CD8-positive, alpha-beta memory T cell (primary cell): ENCODE measurements at places on chromosomes 7 and 10. TPM values are rescaled to one million over a fixed set of nuclear protein-coding genes. Genes with fewer than 3 reads are reported as not detected.
A peak's percentile ranks its signal among the peaks of the same experiment; 100 is the strongest.

- no peaks in the 10 kb centered on the region for H3K36me3 ChIP-seq
- H3K4me3 ChIP-seq, result no peak overlapping the region
- H3K27me3 ChIP-seq, result no peaks in the 10 kb centered on the region
- DNase-seq, result no peak
- H3K27ac ChIP-seq, result no peak overlapping the region
- no peaks in the 10 kb centered on the region for H3K4me1 ChIP-seq
These were observed 178.4 kb upstream of the LRRTM3 start for GRCh38 chr10:66747451-66747850.

DNA sequence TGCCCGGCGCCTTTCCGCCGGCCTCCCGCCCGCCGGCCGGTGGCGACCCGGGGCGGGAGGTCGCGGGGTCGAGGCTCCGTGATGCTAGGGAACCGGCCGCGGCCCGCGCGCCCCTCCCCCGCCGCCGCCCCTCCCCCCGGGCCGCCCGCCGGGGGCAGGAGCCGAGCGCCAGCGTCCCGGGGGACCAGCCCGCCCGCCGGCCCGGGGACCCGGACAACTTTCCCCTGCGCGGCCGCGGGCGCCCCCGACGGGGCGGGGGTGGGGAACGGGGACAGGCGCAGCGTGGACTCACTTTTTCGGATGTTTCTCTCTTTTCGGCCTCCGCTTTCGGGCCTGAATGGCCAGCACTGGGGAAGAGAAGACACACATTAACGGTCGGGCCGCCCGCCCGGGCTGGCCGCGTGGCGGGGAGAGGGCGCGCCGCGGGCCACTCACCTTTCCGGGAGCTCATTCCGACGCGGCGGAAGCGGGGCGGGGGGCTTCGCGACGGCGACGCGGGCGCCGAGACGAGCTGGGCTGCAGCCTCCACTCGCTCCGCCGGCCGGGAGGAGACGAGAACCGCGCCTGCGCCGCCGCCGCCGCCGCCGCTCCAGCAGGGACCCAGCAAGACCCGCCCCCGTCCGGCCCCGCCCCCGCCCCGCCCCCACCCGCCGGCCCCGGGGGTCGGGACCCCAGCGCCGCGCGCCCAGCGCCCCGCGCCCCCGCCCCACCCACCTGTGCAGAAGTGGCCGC is at the start of gene SRPK2:
Gene SRPK2 (minus strand): TSS at position 566 of the 732 bp plus-strand sequence.
- H3K27ac ChIP-seq, result peak within 1 kb of the TSS; percentile 51
- H3K4me1 ChIP-seq, result peaks cover 14% of the 10 kb centered on the region
- peak within 1 kb of the TSS; percentile 58 for H3K4me3 ChIP-seq
- no peaks in the 10 kb centered on the region for H3K36me3 ChIP-seq

GRCh38 chr7:54722026-54722425 is 37.0 kb downstream of the SEC61G start:
- H3K27ac ChIP-seq, result no peak overlapping the region
- no peaks in the 10 kb centered on the region for H3K36me3 ChIP-seq
- no peak overlapping the region for H3K4me3 ChIP-seq
- H3K27me3 ChIP-seq, result no peaks in the 10 kb centered on the region

GRCh38 chr7:135905355-135905754 is 71.8 kb downstream of the MTPN start:
- no peak overlapping the region for H3K27ac ChIP-seq
- no peaks in the 10 kb centered on the region for H3K36me3 ChIP-seq
- H3K4me1 ChIP-seq, result no peaks in the 10 kb centered on the region
- no peak overlapping the region for H3K4me3 ChIP-seq

The ERVW-1 gene
- not detected for polyA plus RNA-seq

DNA sequence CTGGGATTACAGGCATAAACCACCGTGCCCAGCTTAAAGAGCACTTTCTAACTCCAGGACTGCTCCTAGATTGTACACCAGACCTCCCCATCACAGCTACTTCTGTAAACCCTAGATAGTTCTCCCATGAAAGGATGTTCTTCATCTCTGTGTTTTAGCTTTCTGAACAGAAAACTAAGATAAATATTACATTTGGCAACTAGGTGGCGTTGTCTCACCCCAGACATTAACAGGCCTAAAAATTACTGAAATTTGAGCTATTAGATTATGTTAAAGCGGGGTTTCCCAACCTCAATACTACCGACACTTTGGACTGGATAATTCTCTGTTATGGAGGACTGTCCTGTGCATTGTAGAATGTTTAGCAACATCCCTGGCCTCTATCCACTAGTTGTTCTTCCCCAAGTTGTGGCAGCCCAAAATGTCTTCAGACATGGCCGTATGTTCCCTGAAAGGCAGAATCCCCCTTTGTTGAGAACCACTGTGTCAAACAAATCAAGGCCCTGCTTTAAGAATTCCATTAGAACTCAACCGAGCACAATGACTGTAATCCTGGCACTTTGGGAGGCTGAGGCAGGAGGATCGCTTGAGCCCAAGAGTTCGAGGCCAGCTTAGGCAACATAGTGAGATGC is 19.1 kb downstream of the ATOH7 start:
- no peak for DNase-seq
- no peak overlapping the region for H3K27ac ChIP-seq
- H3K4me1 ChIP-seq, result no peaks in the 10 kb centered on the region
- no peak overlapping the region for H3K4me3 ChIP-seq

DNA sequence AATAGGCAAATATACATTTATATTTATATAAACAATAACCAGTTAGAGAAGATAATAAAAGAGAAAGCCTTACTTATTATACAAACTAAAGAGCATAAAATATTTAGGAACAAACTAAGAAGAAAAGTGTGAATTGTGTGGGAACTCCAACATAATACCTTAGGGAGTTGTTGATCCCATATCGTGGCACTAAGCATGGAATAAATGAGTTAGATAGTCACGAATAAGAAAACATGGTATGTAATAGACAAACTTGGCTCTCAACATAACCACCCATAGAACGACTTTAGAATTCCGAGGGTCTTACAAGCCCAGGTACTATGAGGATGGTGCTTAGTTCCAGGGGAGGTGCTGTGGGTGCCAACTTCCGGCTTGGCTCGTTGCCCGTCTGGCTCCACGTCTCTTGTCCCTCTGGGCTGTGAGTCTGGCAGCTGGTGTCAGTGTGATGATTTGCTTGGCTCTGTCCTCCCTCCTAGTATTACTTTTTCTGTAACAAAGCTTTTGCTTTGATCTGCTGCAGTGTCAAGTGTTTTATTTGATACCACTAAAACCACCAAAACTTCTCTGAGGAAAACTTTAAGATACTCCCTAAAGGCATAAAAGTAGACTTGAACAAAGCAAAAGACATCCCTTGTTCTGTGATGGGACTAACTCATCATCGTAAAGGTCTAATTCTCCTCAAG is 9.5 kb upstream of the RBM20 start:
- no peak overlapping the region for H3K27ac ChIP-seq
- no peak for DNase-seq
- no peaks in the 10 kb centered on the region for H3K4me1 ChIP-seq
- no peaks in the 10 kb centered on the region for H3K36me3 ChIP-seq
- H3K27me3 ChIP-seq, result no peaks in the 10 kb centered on the region

The TAC1 gene
- polyA plus RNA-seq, result not detected
